ENCODE measurements at places on chromosomes 4 and X.

DNA sequence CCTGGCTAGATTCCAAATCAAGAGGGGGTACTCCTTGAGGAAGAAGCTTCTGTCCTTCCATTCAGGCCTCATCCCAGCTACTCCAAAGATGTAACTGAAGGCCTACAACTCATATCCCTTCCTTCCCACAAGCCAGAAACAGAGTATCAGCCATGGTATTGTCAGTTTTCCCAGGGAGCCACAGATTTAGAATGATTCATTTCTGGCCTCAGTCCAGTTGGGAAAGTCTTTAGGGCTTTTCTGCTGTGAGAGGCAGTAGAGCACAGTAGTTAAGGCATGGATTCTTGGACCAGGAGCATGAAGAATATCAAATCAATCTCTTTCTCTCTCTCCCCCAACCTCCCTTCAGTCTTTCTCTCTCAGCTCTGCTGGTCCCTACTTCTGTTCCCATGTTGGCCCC, 505.0 kb downstream of the BCOR start:
- DNase-seq, result no peak

- no peak for DNase-seq
Measured at GRCh38 chr4:27472364-27472763, 611.7 kb downstream of the STIM2 start.

GRCh38 chr4:139266583-139267257, 13.3 kb downstream of the MGARP start:
- DNase-seq, result peak; percentile 65

GRCh38 chr4:128524311-128524710, 236.7 kb upstream of the PGRMC2 start:
- no peak for DNase-seq

DNA sequence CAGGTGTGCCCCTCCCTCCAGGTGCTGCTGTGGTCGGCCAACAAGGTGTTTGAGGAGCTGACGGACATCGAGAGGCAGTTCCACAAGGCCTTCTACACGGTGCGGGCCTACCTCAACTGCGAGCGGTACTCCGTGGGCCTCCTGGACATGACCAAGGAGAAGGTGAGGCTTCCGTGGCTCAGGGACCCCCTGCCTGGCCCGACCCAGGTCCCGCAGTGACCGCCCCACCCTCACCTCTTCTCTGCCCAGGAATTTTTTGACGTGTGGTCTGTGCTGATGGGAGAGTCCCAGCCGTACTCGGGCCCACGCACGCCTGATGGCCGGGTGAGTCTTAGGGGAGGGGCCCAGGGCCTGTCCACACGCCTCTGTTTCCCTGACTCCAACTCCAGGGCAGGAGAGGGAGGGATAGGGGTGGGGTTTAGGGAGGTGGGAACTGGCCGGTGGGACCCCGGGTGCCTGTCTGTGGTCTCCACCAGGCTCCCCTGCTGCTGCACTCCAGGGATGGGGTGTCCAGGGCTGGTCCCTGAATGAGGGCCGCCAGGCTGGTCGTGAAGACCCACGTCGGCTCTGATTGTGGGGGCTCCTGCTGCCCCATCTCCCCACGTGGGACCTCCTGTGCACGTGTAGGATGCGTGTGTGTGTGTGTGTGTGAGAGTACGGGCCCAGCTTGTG, 20.1 kb downstream of the ATP5ME start:
- no peak for DNase-seq

GRCh38 chr4:99723612-99724011, 66.0 kb upstream of the C4orf54 start:
- DNase-seq, result no peak

DNA sequence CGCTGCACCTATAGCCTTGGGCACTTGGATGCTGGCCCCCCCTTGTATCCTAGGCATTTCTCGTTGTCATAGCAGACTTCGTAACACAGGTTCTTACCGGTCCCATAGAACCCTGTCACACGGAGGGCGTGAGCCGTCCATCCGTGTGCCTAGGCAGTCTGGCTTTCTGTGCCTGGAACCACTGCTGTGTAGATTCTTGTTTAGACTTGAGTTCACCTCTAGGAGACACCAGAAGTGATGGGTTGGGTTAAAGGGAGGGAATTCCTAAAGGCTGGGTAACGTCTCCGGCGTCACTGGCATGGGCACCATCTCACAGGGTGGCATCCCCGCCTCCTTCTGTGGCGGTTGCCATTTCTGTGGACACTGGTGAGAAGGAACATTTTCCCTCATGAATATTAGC, 13.5 kb upstream of the NKX1-1 start:
- no peak for DNase-seq

DNA sequence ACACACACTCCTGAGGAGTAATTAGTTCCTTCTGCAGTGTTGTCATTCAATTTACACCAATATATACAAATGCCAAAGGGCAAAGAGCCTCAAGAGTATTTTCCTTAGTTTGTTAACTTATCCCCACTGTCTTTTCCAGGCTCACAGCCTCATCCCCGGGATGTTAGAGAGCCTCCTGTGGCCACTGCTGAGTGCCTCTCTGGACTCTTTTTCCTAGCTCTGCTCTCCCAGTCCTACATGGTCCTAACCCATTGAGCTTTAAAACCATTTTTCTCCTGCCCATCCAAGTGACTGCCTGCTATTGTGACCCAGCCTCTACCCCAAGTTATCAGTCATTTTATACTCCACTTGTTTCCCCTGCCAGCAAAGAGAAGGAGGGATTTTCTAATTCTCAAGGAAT, 23.5 kb upstream of the TTC29 start:
- DNase-seq, result no peak

All from germinal center (tissue), 1 donor.